BJ (cell line): ENCODE measurements at places on chromosomes 12 and 14.

DNA sequence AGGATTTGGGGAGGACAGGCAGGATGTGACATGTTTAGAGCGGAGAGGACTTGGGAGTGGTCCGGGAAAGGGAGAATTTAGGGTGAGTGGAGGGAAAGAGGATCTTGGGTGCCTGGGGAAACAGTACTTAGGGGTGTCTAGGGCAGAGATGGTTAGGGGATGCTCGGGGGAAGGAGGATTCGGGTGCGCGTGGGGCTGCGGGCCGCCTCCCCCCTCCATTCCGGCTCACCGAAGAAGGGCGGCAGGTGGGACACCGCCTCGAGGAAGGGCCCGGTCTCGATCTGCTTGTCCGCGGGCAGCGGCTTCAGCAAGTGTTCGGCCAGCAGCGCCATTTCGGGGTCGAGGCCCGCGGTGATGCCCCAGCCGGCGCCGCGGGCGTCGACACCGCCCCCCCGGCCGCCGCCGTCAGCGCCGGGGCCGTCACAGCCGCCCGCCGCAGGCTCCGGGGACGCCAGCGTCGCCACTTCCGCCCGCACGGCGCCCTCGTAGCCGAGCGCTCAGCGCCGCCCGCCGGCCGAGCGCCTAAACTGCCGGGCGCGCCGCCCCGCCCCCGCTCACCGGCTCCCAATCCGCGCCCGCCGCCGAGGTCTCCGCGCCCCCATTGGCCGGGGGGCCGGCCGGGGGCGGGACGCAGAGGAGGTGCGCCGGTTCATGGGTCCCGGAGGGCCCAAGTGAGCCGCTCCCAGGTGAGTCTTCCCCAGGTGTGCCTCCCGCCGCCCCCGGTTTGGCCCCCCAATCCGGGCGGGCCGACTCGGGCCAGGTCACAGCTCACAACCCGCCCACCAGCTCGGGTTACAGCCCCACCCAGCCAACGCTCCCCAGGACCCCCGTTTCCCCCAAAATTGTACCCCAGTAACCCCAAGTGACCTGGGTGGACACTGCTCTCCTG lies at the start of gene GLTP:
TSS of gene GLTP (minus strand) at position 499 of the 889 bp plus-strand sequence. CDS start at position 332, 167 bp downstream.
- no peak for DNase-seq

- DNase-seq = no peak
These were observed 884.1 kb upstream of the MGAT4C start for GRCh38 chr12:87140262-87140661.

DNA sequence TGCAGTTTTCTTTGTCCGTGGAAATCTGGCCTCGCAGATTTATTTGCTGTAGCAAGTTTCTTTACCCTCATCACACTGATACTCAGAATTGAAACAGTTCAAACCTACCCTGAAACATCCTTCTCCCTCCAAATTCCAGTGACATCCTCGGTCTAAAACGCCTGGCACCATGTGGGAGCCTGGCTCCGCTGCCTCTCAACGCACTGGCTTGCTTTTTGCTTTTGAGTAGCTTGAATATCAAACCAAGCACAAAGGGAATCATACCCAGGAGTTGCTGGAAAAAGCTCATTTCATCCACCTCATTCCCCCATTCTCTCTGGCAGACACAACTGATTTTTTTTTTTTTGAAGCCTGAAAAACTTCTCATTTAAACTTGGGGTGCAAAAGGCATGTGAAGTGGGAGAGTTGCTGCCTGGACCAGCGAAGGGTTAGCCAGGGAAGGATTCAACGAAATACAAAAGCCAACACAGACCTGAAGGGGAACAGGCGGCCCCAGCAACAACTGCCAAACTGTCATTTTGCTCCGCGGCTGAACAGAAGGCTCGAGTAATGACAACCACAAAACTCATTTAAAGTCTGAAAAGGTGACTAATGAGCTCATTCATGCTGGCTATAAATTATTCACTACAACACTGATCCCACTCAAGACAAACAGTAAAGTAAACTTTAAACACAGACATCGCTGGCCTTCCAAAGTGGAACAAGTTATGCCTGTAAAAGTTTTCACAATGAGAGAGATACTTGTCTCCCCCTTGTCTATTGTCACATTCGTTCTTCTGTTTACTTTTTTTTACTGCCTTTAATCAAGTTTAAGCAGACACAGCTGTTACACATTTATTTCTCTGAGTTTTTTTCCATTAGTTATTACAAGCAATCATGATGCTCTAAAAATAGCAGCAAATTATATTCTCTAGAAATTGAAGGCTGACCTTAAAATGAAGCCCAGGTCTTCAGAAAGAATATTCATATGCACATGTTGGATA lies 12.5 kb upstream of the FOXN3 start:
- DNase-seq = no peak

DNA sequence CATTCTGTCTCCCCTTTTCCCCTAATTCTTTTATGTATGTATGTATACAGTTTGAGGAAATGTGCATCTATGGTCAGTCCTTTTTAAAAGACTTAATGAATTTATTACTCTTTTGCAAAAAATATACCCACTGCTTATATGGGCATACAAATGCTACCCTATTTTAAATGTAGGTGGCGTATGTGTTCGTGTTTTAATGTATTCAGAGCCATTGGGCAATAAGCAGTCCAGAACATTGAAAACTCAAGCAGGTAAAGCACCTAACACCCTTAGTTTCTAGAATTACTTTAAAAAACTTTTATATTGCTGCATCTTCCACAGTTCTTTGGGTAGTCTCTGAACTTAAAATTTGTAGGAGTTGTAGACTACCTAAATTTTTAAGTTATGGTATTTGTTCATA lies 42.6 kb upstream of the A2ML1 start:
- DNase-seq = no peak

GRCh38 chr12:54650409-54650808 lies 2.2 kb upstream of the DCD start:
- DNase-seq = no peak

- no peak for DNase-seq
These were observed 197.6 kb upstream of the AVPR1A start for GRCh38 chr12:63348556-63348955.

GRCh38 chr14:82725213-82725612 lies 1191.6 kb upstream of the SEL1L start:
- no peak for DNase-seq

DNA sequence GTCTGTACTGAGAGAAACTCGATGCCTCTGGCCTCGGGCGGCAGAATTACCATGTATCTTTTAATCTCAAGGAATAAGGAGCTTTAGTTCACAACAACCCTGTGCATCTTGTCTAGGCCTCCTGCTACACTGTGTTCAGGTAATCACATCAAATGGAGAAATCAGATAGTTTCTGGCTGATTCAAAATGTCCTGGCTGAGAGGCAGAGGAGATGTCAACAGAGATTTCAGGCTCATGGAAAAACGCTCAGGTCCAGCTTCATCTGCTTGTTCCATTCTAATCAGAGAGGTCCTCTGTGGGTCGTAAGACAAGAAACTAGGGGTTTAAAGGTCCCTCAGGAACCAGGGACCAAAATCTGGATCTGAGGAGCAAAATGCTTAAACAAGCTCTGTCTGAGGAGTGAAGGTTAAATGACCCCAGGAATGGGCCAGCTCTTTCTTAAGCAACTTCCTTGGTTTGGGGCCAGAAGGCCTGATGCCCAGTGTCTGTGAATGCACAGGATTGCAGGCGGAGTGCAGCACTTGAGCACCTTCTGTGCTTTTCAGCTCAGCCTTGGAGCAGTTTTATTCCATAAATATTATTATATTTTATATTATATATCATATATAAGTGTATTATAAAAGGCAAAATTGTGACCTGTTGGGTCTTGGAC lies 170.2 kb upstream of the PRICKLE1 start:
- DNase-seq = no peak

- DNase-seq = no peak
These were observed 93.9 kb upstream of the OVCH1 start for GRCh38 chr12:29591140-29592020.

DNA sequence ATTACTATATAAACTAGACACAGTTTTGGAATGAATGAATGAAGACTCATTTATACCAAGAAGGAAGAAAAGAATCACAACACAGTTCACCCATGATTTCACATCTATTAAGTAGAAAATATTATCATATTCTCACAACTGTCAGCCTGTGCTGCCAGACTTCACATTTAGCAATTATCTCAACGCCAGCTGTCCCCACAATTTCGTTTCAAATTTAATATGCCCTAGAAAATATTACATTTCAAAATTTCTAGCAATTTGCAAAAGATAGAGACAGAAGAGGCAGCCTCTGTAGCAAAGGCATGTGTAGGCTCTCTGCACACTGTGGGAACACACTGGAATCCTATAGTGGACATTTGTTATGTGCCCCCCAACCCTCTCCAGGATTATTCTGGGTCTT lies 83.6 kb downstream of the ANKS1B start:
- no peak for DNase-seq

DNA sequence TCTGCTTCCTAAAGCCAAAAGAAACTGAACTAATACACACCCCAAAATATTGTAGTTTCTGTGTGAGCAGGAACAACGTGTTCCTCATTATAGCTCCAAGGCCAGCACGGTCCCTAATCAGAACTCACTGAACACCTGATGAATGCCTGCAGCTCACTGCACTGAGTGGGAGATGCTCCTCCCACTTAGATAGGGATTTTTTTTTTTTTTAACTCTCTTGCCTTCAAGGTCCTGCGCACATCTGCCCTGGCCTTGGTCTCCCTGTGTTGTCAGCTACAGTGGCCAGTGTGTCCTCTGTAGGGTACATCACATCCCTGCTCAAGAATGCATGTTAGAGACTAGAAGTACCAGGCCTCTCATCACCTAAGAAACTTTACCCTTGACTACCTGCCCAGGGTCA lies 44.3 kb upstream of the TMPO start:
- DNase-seq = no peak

DNA sequence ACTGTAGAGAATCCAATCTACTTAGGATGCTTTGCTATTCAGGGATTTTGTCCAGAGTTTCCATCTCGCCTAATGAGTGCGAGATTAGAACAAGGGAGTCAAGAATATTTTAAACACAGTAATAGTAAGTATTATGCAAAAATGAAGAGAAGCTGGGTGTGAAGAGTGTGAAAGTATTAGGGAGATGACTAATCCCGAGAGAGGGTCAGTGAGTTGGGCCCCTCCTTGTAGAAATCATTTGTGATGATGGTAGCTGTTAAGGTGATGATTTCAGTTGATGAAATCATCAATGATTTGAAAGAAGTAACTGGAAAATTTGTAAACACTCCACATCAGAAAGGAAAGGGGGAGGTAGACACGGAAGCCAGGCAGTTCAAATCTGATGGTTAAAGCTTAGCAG lies 478.9 kb upstream of the MGAT4C start:
- no peak for DNase-seq

DNA sequence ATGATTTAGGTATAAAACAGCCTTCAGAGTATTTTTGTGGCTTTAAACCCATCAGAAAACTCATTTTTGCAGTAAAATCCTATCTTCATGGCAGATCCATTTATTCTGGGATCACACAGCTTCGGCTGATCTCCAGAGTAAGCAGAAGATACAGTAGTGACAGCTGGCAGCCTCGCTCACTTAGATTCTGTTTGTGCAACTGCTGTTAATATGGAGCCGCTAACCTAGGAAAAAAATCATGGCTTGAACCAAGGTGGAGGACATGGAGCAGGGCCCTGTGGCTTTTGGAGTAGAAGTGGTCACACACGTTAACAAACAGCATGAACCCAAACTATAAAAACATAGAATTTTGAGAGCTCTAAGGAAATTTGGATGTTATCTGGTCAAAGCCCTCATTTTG lies 137.2 kb upstream of the ARHGAP5 start:
- no peak for DNase-seq

- no peak for DNase-seq
These were observed 16.2 kb downstream of the LRRC74A start for GRCh38 chr14:76842414-76842813.
